GM12878 (cell line): ENCODE measurements at places on chromosomes 1 and 21. TPM values are rescaled to one million over a fixed set of nuclear protein-coding genes. Genes with fewer than 3 reads are reported as not detected.

Gene CPLANE2
- polyA plus RNA-seq, result 2.9 and 3.7 TPM in 2 replicates

Gene BATF3
- 11.9 and 20.4 TPM in 2 replicates for polyA plus RNA-seq

Gene IRF6
- 0.06 and 0.10 TPM in 2 replicates for polyA plus RNA-seq

Gene CATSPERE
- 0.17 and 0.28 TPM in 2 replicates for polyA plus RNA-seq

Gene PRAMEF7
- polyA plus RNA-seq, result not detected in 2 replicates

Gene THEM5
- polyA plus RNA-seq, result not detected in 2 replicates

Gene SPOCD1
- not detected in 2 replicates for polyA plus RNA-seq

Gene MYOG
- not detected in 2 replicates for polyA plus RNA-seq

Gene S100A9
- not detected in 2 replicates for polyA plus RNA-seq

Gene CA6
- not detected in 2 replicates for polyA plus RNA-seq

Gene OR2G3
- polyA plus RNA-seq, result not detected in 2 replicates

Gene POLR3GL
- 39.6 and 41.4 TPM in 2 replicates for polyA plus RNA-seq

Gene DTL
- polyA plus RNA-seq, result 72.3 and 72.9 TPM in 2 replicates

Gene ATP1A2
- not detected in 2 replicates for polyA plus RNA-seq

Gene PALMD
- polyA plus RNA-seq, result 0.05 and 0.09 TPM in 2 replicates

Gene NEK7
- 34.8 and 35.8 TPM in 2 replicates for polyA plus RNA-seq

Gene GSTM1
- 54.1 and 55.1 TPM in 2 replicates for polyA plus RNA-seq

Gene HES2
- 0.48 and 1.2 TPM in 2 replicates for polyA plus RNA-seq

Gene GPR25
- polyA plus RNA-seq, result not detected in 2 replicates

Gene SOD1
- 469 and 473 TPM in 2 replicates for polyA plus RNA-seq

Gene FLG
- polyA plus RNA-seq, result not detected in 2 replicates

Gene KISS1
- not detected in 2 replicates for polyA plus RNA-seq

Gene DYNLT4
- polyA plus RNA-seq, result not detected in 2 replicates

Gene PPIH
- polyA plus RNA-seq, result 140 and 146 TPM in 2 replicates

Gene ARTN
- polyA plus RNA-seq, result 0.11 and 0.21 TPM in 2 replicates

Gene OPRD1
- 0.01 TPM in 1 of 2 replicates, not detected in the other for polyA plus RNA-seq

Gene FCRLB
- 10.4 and 11.7 TPM in 2 replicates for polyA plus RNA-seq

Gene TDRD5
- not detected in 2 replicates for polyA plus RNA-seq

Gene GJA5
- polyA plus RNA-seq, result not detected in 2 replicates

Gene CD160
- polyA plus RNA-seq, result 0.14 and 0.16 TPM in 2 replicates

Gene ZNF683
- polyA plus RNA-seq, result not detected in 2 replicates

Gene PADI2
- 0.17 and 0.33 TPM in 2 replicates for polyA plus RNA-seq

Gene ETV3L
- 1.1 and 1.2 TPM in 2 replicates for polyA plus RNA-seq

Gene FLG2
- polyA plus RNA-seq, result not detected in 2 replicates

Gene FAM72B
- 23.2 and 25.4 TPM in 2 replicates for polyA plus RNA-seq

Gene SLC30A2
- polyA plus RNA-seq, result not detected in 2 replicates

Gene PPM1J
- 0.25 TPM in 1 of 2 replicates, not detected in the other for polyA plus RNA-seq

Gene USH2A
- polyA plus RNA-seq, result 0.01 TPM in 2 replicates

Gene NMNAT2
- polyA plus RNA-seq, result 0.92 and 1.4 TPM in 2 replicates

Gene KLHDC9
- 3.7 and 4.9 TPM in 2 replicates for polyA plus RNA-seq

Gene RAB25
- 0.30 TPM in 1 of 2 replicates, not detected in the other for polyA plus RNA-seq
